Nucleus accumbens (tissue), 56 donors: ENCODE measurements at places on chromosomes 11 and 22.

- DNase-seq, result no peak
Measured at GRCh38 chr11:2805388-2806056, 80.1 kb downstream of the CDKN1C start.

DNA sequence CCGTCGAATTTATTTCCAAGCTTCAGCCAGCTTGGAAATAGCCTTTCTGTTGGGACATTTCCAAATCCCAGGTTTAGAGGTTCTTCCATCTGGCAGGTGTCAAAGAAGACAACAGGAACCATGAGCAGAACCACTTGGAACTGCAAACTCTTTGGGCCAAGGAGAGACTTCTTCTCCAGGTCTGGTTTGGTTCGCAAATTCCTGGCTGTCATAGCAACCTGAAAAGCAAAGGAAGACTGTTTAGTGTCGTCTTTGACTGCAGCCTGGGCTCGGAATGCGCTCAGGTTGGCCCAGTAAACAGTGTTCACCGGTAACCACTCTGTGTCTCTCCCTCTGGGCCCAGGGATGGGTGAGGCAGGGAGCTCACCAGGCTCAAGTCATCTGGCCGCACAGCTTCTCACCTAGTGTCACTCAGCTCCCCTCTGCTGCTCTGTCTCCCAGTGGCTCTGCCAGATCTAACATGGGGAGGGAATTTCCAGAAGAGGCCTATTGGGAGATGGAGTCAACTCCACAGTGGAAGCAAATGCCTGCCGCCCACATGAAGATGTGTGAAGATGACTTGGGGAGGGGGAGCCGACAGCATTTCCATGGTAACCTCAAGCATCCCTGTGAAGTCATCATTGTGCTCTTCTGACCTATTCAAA, 11.9 kb upstream of the CLMP start:
- DNase-seq, result no peak

DNA sequence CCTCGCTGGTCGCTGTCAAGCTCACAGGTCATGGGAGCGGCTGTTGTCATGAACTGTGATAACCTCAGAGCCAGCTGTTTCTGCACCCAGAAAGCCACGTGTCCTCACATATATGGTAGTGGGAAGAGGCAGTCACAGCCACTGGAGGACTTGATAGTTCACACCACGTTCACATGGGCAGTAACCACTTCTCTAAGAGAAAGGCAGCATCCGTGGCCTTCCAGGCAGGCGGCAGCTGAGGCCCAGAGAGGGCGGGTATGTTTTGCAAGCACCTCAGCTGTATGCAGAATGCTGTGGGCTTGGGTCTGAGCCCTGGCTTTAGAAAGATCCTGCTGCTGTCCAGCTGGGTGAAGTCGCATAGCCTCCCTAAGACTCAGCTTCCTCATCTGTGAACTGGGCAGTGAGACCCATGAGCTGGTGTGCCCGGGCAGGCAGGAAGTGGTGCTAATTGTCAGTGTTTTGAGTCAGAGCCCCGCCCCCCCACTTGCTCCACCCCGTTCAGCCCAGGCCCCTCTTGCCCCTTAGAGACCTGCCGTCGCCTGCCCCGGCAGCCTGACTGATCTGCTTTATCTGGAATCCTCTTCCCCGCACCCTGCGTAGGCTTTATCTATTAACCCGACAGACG, 13.3 kb downstream of the TTC38 start:
- DNase-seq, result no peak

DNA sequence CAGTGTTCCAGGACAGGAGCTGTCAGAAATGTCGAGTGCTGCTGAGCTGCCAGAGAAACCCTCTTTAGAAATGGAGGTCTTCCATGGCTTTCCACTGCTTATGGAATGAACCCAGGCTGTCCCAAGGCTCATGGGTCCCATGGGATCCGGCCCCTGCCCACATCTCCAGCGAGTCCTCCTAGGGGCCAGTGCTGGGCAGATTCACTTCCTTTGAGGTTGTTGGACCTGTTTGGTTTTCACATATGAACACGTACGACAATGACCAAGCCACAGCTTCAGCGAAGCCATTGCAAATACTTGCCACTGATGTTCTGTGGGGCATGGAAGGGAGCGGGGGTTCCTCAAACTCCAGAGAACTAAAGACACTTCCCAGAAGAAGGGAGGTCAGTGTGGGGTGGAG, 483.3 kb downstream of the TBC1D22A start:
- no peak for DNase-seq

DNA sequence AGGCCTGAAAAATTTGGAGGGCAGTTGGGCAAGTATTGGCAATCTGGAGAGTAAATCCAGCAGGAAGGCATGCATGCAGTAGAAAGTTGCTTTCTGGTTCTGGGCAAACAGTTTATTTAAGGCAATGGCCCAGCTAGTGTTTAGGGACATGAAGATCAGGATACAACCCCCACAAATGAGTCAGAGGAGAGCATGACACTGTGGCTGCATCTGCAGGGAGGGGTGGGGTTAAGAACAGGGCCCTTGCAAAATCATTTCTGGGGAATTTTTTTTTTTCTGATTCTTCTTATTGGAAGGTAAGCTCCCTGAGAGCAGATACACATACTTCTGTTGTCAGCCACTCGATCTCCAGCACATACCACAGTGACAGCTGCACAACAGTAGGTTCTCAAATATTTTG, 61.1 kb downstream of the FDX1 start:
- no peak for DNase-seq

GRCh38 chr11:94973099-94973968, at the start of the genes CWC15 and KDM4D:
Gene CWC15 (minus strand): TSS chr11:94973556. CDS start chr11:94972185, 1,371 bp downstream.
Gene KDM4D (plus strand): TSS chr11:94973709. CDS start chr11:94997373, 23,664 bp downstream.
- peak; percentile 87 for DNase-seq

DNA sequence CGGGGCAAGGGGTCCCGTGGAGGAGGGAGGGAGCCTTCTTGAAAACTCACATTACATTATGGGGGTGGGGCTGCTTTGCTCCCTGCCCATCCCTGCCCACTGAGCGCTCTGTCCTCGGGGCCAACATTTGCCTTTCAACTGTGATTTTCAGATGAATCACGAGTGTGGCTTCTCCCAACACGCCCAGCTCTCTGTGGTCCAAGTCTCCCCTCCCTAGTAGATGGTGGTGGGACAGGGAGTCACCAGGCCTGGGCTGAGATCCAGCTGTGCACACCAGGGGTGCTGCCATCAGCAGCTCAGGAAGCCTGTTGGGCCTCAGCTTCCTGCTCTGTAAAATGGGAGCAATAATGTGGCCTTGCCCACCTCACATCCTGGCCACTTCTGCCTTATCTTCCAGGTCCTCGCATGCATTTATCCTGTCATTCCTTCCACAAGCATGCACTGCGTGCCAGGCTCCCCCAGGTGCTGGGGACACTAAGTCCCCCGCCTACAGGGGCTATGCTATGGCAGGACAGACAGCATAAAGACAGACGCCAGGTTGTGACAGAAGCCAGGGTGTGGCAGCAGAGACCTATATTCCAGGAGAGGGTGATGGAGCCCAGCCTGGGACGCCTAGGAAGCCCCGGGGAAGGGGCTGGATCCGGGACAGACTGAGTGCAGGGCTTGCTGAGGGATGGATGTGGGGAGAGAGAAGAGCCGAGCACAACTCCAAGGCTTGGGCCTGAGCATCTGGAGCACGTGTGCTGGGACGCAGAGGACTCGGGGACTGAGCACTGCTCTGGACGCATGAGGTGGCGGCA, 30.5 kb downstream of the NFAM1 start:
- DNase-seq, result no peak

DNA sequence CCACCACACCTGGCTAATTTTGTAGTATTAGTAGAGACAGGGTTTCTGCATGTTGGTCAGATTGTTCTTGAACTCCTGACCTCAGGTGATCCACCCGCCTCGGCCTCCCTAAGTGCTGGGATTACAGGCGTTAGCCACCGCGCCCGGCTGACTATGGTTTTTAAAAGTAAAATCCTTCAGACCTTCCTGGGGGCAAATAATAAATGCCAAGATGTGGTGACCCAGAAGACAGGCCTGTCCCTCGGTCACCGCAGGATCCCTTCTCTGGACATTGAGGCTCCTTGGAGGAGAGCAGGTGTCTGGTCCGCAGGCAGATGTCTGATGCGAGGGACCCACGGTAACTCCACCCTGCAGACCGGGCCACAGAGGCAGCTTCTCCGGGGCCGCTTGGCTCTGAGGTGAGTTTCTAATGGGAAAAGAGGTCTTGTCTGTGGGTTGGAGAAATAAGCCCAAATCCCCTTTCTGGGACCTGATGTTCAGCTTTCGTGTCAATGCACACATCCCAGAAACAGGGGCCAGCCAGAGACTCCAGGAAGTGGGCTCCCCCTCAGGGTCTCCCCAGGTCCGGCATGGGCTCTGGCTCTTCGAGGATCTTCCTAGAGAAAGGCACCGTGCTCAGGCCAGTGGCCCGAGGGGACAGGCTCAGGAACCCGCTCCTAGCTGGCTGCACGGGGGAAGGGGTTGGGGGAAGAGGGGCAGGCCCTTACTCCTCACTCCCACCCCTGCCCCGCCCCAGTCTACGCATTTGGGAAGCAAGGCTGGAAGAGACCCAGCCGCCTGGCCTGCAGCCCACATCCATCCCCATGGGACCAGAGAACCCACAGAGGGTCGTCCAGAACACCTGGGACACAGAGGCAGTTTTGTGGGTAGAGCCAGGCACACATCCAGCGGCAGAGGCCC, 100.6 kb downstream of the WNT7B start:
- DNase-seq, result no peak
